ENCODE measurements at places on chromosomes 5 and 9. TPM values are rescaled to one million over a fixed set of nuclear protein-coding genes. Genes with fewer than 3 reads are reported as not detected.

DNA sequence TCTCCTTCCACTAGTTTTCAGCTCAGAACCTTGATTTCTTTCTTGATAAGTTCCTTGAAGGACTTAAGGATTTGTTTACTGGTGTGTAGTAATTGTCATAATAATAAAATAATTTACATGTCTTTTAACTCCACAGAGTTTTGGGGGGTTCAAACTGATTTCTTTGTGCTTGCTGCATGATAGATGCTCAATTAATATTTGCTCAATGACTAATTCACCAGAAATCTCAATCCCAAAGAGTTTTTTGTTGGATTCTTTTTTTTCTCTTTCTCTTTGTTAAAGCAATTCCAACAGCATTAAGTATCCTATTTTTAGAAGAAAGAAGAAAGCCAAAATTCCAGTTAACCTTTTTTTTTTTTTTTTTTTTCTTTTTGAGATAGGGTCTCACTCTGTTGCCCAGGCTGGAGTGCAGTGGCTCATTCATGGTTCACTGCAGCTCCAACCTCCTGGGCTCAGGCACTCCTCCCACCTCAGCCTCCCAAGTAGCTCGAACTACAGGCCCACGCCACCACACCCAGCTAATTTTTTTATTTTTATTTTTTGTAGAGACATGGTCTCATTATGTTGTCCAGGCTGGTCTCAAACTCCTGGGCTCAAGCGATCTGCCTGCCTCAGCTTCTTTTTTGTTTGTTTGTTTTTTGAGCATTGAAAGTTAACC is 10.8 kb downstream of the FAF2 start:
- H3K4me3 ChIP-seq: no peak overlapping the region
- H3K4me1 ChIP-seq: no peaks in the 10 kb centered on the region
- H3K27me3 ChIP-seq: no peaks in the 10 kb centered on the region
- DNase-seq: no peak
- H3K27ac ChIP-seq: no peak overlapping the region
- H3K36me3 ChIP-seq: peaks cover 7% of the 10 kb centered on the region

ABLIM3 gene
- 0.22 TPM for polyA plus RNA-seq

CYSRT1 gene
- not detected for polyA plus RNA-seq

TYRP1 gene
- polyA plus RNA-seq: not detected

SHB gene
- 1.3 TPM for polyA plus RNA-seq

GRCh38 chr5:164301708-164302107 is 796.3 kb downstream of the MAT2B start:
- no peak overlapping the region for H3K27ac ChIP-seq
- no peaks in the 10 kb centered on the region for H3K36me3 ChIP-seq
- DNase-seq: no peak
- H3K27me3 ChIP-seq: no peaks in the 10 kb centered on the region
- H3K4me3 ChIP-seq: no peak overlapping the region
- no peaks in the 10 kb centered on the region for H3K4me1 ChIP-seq

LECT2 gene
- polyA plus RNA-seq: not detected

DNA sequence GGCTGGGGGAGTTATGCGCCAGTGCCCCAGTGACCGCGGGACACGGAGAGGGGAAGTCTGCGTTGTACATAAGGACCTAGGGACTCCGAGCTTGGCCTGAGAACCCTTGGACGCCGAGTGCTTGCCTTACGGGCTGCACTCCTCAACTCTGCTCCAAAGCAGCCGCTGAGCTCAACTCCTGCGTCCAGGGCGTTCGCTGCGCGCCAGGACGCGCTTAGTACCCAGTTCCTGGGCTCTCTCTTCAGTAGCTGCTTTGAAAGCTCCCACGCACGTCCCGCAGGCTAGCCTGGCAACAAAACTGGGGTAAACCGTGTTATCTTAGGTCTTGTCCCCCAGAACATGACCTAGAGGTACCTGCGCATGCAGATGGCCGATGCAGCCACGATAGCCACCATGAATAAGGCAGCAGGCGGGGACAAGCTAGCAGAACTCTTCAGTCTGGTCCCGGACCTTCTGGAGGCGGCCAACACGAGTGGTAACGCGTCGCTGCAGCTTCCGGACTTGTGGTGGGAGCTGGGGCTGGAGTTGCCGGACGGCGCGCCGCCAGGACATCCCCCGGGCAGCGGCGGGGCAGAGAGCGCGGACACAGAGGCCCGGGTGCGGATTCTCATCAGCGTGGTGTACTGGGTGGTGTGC is at the start of gene RXFP3:
Gene RXFP3, plus strand, starts transcription at position 6 of the 636 bp plus-strand sequence. Its CDS starts 355 bp downstream, at position 361.
- H3K4me1 ChIP-seq: no peaks in the 10 kb centered on the region
- no peak within 1 kb of the TSS for H3K27ac ChIP-seq
- no peak for DNase-seq
- no peaks in the 10 kb centered on the region for H3K36me3 ChIP-seq
- H3K4me3 ChIP-seq: no peak within 1 kb of the TSS

NR6A1 gene
- polyA plus RNA-seq: 0.28 TPM

- peak; percentile 24 for DNase-seq
- peaks cover 10% of the 10 kb centered on the region for H3K4me1 ChIP-seq
- H3K27ac ChIP-seq: peak overlapping the region; percentile 32
- no peaks in the 10 kb centered on the region for H3K27me3 ChIP-seq
- H3K4me3 ChIP-seq: peak overlapping the region; percentile 46
These were observed 100.7 kb downstream of the PAM start for GRCh38 chr5:102855681-102856388.

DNA sequence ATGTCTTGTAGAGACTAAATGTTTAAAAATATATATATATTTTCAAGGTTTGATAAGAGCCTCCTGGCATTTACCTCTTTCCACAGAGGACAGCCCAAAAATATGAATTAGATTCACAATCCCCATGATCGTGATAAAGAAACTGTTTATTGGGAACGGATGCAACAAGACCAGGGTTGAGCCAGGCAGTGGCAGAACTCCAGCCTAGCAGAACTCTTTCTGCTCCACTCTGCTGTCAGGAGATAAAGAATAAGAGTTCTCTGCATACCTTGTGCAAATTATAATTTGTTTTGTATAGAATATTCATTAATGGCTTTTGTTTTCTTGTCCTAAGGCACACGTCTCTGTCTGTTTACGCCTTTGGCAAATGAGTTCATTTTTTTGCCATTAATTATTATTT is 472.2 kb downstream of the TUSC1 start:
- H3K27me3 ChIP-seq: no peaks in the 10 kb centered on the region
- no peak overlapping the region for H3K27ac ChIP-seq
- no peaks in the 10 kb centered on the region for H3K36me3 ChIP-seq
- H3K4me3 ChIP-seq: no peak overlapping the region
- no peak for DNase-seq
- H3K4me1 ChIP-seq: no peaks in the 10 kb centered on the region

TUSC1 gene
- polyA plus RNA-seq: 0.87 TPM

GRCh38 chr9:100408546-100409175 is 18.3 kb upstream of the MSANTD3 start:
- peaks cover 22% of the 10 kb centered on the region for H3K4me1 ChIP-seq
- no peaks in the 10 kb centered on the region for H3K27me3 ChIP-seq
- no peak overlapping the region for H3K4me3 ChIP-seq

GAS1 gene
- polyA plus RNA-seq: 0.10 TPM

MARCHF6 gene
- polyA plus RNA-seq: 31.0 TPM

DNA sequence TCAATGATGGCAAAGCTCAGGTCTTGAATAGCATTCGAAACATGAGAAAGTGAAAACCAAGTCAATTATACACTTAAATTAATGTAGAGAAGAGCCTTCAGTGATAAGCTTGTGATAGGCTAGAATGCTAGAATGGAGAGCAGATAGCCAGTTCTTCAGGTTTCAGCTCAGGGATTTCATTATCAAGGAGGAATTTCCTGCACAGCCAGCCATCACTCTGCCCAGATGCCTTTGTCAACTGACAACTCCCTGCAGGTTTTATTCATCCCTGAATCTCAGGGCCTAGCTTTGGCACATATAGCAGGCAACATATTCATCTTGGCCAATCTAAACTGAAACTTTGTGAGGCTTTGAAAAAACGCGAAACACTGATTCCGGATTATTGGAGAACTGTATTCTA is 199.3 kb upstream of the CDH6 start:
- H3K27me3 ChIP-seq: no peaks in the 10 kb centered on the region
- no peaks in the 10 kb centered on the region for H3K4me1 ChIP-seq
- DNase-seq: no peak
- no peak overlapping the region for H3K4me3 ChIP-seq
- no peaks in the 10 kb centered on the region for H3K36me3 ChIP-seq

DNA sequence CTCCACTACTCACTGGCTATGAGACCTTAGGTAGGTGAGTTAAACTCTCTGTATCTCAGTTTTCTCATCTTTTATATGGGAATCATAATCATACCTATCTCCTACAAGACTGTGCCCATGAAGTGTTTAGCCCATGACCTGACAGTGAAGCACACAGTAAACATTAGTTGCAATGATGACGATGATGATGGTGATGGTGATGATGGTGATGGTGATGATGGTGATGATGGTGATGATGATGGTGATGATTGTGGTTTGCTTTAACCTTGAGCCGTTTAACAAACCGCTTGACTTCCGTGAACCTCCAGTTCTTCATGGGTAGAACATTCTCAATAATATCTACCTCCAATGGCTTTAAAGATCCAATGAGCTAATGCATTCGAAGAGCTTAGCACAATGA is 220.2 kb upstream of the MVB12B start:
- H3K4me1 ChIP-seq: no peaks in the 10 kb centered on the region
- no peak for DNase-seq
- no peak overlapping the region for H3K4me3 ChIP-seq

GRCh38 chr5:36606428-36607113 is at the start of gene SLC1A3:
Gene SLC1A3 (plus strand): TSS chr5:36606606. CDS start chr5:36608424, 1,818 bp downstream.
- H3K36me3 ChIP-seq: no peaks in the 10 kb centered on the region
- H3K4me3 ChIP-seq: peak within 1 kb of the TSS; percentile 85
- H3K27ac ChIP-seq: peak within 1 kb of the TSS; percentile 88
- peak; percentile 61 for DNase-seq
- H3K27me3 ChIP-seq: no peaks in the 10 kb centered on the region

GRCh38 chr5:104951829-104952228 is 1389.2 kb upstream of the NUDT12 start:
- no peak overlapping the region for H3K27ac ChIP-seq
- no peak overlapping the region for H3K4me3 ChIP-seq
- H3K27me3 ChIP-seq: no peaks in the 10 kb centered on the region
- DNase-seq: no peak
- H3K4me1 ChIP-seq: no peaks in the 10 kb centered on the region

CER1 gene
- not detected for polyA plus RNA-seq

ZCCHC10 gene
- polyA plus RNA-seq: 52.7 TPM
